ENCODE measurements at places on chromosomes 4 and X.

- DNase-seq = no peak
Observed at GRCh38 chr4:166499820-166500219, 626.8 kb downstream of the TLL1 start.

DNA sequence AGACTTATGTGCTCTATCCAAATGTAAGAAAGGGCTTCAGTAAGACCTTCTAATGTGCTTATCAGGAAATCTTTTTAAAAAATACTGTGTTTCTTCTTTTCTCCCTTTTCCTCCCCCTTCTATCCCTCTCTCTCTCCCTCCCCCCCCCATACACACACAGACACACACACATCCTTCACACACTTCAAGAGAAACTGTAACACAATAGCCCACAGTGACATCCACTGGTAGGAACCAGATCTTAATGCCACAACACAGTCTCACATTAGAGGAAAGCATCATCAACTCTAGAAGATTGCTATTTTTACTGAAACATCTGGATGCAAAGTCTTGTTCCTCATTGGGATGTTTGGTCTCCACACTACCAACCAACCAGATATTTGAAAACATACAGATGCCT lies 4.6 kb downstream of the PCDH19 start:
- DNase-seq = no peak

- DNase-seq = no peak
Observed at GRCh38 chrX:10634392-10635161, 14.2 kb upstream of the MID1 start.

GRCh38 chr4:16155528-16156169 lies 70.6 kb downstream of the TAPT1 start:
- DNase-seq = no peak

DNA sequence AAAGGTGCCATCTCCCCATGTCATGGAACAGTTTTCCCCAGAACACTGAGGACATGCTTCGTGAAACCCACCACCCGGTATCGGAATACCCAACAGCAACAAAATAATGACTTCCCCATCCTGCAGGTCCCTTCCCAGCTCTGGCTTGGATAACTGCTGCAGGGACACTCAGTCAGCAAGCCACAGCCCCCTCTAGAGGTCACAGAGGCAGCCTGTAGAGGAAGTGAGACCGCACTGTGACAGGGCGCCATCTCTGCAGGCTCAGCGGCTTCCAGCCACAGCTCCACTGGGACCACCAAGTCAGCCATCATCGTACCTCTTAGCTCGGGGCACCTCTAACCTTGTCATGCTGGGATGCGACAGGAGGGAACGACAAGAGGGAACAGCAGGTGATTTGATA lies 315.9 kb downstream of the LDB2 start:
- DNase-seq = no peak

- no peak for DNase-seq
Observed at GRCh38 chr4:72895408-72895807, 174.1 kb downstream of the COX18 start.

GRCh38 chr4:24640366-24640765 lies 56.0 kb upstream of the DHX15 start:
- DNase-seq = no peak

- no peak for DNase-seq
Observed at GRCh38 chr4:2694691-2695090, 61.4 kb downstream of the TNIP2 start.

DNA sequence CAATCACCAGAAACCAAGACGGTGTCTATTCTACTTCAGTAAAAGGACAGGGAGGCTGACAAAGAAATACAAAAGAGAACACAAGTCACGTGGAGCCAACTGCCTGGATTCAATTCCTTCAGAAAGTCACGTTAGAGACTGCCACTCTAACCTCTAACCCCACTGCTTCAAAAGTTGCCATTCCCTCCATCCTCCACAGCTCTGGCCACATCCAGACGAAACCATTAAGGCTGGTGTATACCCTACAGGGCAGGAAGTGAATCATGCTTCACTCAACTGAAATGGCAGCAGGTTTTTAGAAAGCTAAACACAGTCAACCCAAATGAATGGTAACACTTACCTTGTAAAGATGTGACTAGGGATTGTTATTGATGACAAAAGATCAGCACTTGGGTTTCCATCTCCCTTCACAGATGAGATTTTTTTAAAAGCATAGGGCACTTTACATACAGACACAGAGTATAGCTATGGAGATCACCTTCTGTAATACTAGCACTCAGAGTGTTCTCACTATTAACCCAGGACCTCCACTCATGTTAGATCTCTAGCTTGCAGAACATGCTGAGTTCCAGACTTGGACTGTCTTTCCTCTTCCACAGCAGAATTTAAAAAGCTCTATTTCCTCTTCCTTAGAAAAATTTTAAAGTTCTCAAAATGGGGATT lies 37.4 kb downstream of the MAML3 start:
- DNase-seq = no peak

DNA sequence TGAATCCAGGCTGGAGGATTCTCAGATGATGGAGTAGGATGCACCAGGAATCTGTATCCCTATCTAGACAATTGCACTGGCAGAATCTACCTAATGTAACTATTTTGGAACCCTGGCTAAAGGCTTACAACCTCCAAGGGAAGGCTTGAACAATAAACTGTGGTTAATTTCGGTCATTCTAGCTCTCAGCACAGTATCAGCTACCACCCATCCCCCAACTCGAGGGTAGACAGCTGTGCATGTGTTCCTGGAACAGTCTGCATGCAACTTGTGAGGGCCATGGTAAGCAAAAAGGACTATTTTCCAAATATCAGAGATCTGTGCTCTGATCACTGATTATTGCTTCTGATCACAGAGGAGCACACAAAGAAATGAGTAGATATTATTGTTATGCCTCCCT lies 34.0 kb downstream of the ELF2 start:
- DNase-seq = no peak

- no peak for DNase-seq
Observed at GRCh38 chr4:52638717-52639116, 20.4 kb downstream of the USP46 start.

GRCh38 chr4:2667428-2667827 lies 88.7 kb downstream of the TNIP2 start:
- no peak for DNase-seq

All from activated T-cell treated with anti-CD3 and anti-CD28 coated beads for 4 hours (primary cell).